ENCODE measurements at places on chromosomes 11 and 22. TPM values are rescaled to one million over a fixed set of nuclear protein-coding genes. Genes with fewer than 3 reads are reported as not detected.

Gene TCF20
- total RNA-seq = 56.5 TPM

Gene MS4A14
- total RNA-seq = not detected

DNA sequence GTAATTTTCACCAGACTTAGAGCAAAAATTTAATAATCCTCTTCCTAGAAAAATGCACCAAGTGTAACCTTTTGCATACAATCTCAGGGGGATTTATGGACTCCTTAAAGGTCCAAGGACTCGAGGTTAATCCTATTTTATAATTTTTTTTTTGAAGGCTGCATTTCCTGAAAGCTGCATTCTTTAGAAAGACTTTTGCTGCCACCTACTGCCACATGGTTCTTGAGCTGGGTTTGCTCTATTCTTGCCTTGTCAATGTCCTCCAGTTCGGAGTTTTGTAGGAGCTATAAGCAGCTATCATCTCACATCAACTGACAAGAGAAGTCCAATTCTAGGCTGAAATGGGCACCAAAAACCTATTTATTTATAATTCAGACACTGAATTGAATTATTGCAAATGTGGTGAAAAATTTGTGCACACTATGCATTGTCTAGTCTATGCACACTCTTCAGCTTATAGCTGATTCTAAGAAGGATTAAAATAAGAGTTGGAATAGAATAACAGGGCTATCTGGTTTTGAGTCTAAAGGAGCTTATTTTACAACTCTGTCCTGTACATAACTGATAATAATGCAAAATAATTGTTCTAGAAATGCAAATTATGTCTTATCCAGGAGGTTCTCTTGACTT, 31.3 kb downstream of the TRAF6 start:
- H3K4me3 ChIP-seq = no peak overlapping the region
- H3K27ac ChIP-seq = no peak overlapping the region
- DNase-seq = no peak
- peaks cover 3% of the 10 kb centered on the region for H3K36me3 ChIP-seq

Gene YAP1
- total RNA-seq = 199 TPM

- no peak overlapping the region for H3K27ac ChIP-seq
- no peak for DNase-seq
- no peaks in the 10 kb centered on the region for H3K27me3 ChIP-seq
- peaks cover 14% of the 10 kb centered on the region for H3K4me1 ChIP-seq
- peaks cover 54% of the 10 kb centered on the region for H3K36me3 ChIP-seq
- no peak overlapping the region for H3K4me3 ChIP-seq
Measured at GRCh38 chr22:35756722-35757121, 39.0 kb downstream of the APOL5 start.

Gene PLA2G3
- 0.75 TPM for total RNA-seq

Gene CSF2RB
- 0.72 TPM for total RNA-seq
